ENCODE measurements at places on chromosomes 16 and 17.

DNA sequence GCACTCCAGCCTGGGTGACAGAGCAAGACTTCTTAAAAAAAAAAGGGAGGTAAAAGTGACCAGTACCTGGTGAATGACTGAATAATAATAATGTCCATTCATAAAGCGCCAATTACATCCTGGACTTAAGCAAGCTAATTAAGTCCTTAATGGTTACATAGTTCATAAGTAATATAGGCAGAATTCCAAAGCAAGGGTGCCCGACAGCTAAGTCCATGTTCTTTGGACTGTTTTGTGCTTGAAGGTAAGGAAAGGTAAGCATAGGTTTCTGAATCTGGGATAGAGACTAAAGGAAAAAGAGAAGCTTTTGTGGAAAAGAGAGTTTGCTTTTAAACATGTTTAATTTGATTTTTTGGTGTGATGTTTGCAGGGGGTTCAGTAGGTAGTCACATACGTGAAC, 9.8 kb downstream of the POLR2A start:
- no peak for DNase-seq

DNA sequence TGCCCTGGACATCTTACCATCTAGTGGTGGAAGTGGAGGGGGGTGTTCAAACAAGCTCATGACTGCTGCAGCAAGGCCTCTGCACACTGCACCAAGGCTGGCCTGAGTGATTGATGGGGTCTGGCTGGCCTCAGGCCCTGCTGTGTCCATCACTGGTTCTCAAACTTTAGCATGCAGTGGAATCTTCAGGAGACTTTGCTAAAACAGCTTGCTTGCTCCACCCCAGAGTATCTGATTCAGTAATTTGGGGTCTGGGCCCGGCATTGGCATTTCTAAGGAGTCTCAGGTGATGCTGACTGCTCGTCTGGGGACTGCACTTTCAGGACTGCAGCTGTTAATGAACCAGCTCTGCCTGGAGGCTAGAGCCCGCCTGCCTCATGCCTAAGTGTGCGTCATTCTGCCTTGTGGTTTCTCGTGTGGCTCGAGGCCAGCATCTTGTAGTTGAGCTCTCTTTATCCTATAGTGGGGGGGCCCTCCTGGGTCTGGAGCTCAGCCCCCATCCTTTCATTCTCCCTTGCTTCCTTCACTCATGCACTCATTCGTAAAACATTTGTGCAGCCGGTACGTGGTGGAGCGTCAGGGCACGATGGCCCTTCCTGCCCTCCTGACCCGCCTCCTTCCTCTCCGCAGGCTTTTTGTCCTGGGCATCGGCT, 4.1 kb downstream of the MGAT5B start:
- no peak for DNase-seq

DNA sequence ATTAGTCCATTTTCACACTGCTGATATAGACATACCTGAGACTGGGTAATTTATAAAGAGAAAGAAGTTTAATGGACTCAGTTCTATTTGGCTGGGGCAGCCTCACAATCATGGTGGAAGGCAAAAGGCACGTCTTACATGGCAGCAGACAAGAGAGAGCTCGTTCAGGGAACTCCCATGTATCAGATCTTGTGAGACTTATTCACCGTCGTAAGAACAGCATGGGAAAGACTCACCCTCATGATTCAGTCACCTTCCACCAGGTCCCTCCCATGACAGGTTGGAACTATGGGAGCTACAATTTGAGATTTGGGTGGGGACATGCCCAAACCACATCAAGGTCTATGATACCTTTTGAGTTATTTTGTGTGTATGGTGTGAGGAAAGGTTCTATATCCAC, 66.9 kb downstream of the METRNL start:
- DNase-seq = no peak

DNA sequence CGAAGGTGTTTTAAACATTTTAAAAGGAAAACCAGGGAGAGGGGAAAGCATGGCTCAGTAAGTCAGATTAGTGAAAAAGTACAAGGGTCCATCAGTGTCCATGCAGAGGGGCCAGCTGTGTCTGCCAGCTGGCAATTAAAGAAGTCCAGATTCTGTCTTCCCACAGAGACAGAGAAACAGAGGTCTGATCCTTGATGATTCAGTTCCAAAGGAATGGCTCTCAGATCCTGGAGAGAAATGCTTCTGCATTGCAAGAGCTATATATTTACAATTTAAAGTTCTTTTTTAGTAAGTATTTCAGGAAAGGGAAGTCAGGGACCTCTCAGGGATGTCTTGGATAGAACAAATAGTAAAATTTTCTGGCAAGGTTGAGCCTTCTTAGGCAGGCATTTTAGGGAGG, 56.2 kb downstream of the HSD17B2 start:
- no peak for DNase-seq

GRCh38 chr17:28917465-28917864, 14.6 kb upstream of the DHRS13 start:
- no peak for DNase-seq

GRCh38 chr16:89581045-89581695, 5.6 kb downstream of the CPNE7 start:
- DNase-seq = no peak

GRCh38 chr17:50558941-50559614, 1.4 kb upstream of the CACNA1G start:
- no peak for DNase-seq

DNA sequence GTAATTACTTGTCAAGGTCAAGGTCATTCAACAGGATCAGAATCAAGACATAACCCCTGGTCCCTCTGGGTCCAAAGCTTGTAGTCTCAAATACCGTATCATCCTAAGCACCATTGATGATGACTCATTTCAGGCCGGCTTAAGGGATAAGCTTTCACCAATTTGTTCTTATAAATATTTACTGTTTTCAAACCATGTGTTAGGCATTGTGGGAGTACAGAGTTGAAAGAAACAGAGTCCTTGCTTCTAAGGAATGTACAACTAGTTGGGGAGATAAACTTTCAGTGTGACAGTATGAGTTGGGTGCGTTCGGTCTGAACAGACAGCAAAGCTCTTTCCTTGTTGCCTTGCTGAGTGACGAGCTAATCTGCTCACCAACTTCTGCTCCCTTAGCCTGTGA, 183.5 kb upstream of the MAF start:
- DNase-seq = no peak

DNA sequence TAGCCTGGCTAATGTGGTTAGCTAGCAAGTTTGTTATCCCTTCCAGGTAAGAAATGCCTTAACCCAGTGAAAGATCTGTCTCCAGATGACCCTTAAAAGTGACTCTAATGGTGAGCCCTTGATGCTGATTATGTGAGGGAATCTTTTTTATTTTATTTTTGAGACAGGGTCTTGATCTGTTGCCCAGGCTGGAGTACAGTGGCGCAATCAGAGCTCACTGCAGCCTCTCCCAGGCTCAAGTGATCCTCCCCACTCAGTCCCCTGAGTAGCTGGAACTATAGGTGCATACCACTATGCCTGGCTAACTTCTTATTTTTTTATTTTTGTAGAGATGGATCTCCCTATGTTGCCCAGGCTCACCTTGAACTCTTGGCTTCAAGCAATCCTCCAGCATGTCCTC, 10.8 kb upstream of the HP start:
- no peak for DNase-seq

DNA sequence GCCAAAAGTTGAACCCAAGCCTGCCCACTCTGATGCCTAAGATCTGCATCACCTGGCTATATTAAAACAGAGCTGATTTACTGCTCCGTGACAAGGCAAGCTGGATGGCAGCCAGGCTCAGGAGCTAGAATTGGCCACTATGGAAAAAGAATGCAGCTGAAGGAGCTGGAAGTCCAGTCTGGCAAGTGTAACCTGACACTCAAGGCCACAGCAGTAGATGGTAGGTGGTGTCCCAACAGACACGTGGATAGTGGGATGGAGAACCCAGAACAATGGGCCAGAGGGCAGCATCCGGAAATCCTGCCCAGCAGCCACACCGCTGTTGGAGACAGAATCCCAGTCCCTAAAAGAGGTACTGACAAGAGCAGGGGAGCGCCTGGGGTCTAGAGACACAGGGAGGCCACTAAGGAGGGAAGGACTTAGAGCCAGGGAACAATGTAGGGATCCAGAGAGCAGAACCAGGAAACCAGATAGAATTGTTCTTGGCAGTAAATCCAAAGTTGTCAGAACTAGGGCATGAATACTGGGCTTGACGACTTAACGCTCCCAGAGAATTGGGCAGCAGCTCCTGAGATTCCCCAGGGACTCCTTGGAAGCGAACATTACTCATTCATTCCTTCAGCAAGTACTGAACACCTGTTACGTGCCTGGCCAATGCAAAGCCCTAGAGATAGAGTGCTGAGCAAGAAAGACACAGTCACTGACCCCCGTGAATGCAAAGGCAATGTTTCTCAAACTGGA, 85.7 kb downstream of the CDYL2 start:
- no peak for DNase-seq

GRCh38 chr16:80440667-80441066, 100.1 kb upstream of the DYNLRB2 start:
- DNase-seq = no peak

DNA sequence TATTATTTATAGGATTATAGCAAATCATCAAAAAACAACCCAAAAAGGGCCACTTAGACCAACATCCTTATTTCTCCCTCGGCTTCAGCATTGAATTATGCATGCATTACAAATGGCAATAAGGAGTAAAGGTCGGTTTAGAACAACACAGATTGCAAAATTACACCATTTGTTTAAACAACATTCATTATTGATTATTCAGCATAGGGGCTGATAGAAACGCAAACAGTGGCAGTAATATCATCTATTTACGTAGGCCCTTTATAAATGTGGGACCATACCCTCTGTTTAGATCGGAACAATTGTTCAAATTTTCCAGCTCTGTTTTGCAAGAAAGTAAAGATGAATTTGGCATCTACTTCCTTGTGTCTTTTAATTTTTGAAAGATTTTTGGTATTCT, 153.3 kb downstream of the WWOX start:
- DNase-seq = no peak

DNA sequence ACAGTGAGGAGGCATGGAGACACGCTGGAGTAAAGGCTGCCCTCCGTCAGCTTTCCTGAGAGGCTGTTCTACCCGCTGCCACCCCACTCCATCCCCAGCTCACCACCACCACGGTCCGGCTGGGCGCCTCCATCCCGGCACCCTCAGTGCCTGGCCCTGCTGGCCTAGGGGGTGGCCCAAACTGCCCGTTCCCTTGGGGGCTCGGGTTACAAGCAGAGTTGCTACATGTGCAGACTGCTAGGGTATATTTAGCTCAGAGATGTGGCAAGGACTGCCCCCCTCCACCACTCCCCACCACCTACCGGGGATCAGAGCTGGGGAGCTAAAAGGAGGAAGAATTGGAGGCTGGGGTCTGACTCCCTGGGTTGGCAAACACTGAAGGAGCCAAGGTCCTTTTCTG, 4.1 kb downstream of the CACNB1 start:
- no peak for DNase-seq

DNA sequence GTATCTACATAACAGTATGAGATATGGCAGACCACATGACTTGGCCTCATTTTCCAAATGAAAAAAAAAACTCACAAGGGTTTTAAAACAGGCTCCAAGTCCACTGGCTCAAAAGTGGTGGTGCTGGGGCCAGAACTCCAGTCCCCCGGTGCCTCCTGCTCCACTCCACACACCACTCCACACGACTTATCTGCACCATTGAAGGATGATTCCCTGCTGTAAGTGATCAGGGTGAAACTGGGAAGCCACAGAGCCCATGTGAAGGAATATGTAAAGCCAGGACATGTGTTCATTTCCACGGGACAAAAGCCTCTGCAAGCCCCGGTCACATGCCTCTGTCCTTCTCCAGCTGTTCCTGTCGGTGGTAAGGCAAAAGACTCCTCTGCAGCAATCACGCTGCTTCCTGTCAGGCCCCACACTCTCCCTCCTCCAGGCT, 97.2 kb downstream of the ZNF18 start:
- no peak for DNase-seq

GRCh38 chr17:3973495-3974137, 9.4 kb upstream of the ATP2A3 start:
- DNase-seq = no peak

DNA sequence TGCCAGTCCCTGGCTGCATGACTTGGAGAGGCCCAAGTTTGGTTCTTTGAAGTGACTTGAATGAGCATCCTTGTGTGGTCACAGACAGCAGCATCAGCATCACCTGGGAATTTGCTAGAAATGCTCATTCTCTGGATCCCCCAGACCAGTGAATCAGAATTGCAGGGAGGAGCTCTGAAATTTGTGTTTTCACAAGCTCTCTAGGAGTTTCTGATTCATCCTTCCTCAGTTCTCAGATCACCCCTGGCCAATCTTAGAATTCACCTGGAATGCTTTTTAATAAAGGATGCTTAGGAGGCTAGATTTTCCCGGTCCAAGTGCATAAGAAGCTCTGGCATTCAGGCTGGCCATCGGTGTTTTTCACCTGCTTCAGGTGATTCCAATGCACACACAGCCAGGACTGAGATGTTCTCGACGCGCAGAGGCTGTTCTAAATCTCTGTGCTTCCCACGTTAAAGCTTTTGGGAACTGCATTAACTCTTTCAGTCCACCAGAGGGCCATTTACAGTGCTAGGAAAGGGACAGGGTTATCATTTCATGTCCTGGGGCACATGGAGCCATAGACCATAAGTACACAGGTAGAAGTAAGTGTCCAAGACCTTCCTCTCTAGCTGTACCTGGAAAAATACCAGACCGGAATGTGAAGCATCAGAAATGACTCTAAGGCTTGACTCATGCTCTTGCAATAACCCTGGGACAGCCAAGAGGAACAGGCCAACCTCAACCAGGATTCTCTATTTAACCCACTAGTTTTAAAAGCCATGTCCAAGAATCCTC, 85.7 kb upstream of the XYLT1 start:
- DNase-seq = no peak

- no peak for DNase-seq
Measured at GRCh38 chr17:77544347-77545110, 403.8 kb downstream of the SEC14L1 start.

DNA sequence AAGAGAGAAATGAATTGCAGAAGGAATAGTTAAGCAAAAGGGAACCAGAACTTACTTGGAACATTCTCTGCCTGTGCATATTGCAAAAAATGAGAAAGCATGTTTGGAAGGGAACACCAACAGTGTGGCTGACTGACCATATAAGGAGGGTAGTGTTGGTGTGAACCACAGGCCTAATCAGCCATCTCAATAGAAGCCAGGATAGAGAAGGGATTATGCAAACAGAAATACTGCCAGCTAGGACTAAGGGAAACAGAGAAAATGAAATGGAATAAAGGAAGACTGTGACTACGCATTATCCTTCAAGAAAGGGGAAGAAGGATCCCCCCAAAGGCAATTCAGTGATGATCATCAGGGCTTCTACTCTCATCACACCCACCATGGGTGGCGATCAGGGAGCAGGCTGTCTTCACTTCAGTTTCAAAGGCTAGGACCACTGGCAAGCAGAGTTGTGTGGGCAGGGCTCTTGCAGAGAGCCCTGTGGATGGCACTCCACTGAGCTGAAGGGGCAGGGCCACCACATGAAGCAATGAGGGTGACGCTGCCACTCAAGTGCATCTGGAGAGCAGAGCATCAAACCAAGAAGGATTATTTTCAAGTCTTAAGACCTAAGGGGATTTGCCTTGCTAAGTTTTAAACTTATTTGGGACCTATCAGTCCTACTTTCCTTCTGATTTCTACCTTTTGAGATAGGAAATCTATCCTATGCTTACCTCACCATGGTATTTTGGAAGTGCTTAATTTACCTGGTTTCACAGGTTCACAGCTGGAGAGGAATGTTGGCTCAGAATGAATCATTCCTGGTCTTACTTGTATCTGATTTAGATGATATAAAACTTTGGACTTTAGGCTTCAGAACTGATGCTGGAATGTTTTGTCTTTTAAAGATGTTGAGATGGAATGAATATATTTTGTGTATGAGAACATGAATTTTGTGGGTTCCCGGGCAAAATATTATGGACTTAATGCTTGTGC, 140.5 kb downstream of the SSH2 start:
- DNase-seq = no peak

Measured in effector memory CD8-positive, alpha-beta T cell (primary cell).